K562 (cell line): ENCODE measurements at places on chromosomes 5 and 9. TPM values are rescaled to one million over a fixed set of nuclear protein-coding genes. Genes with fewer than 3 reads are reported as not detected.

- DNase-seq: no peak
Measured at GRCh38 chr9:89748831-89749499, 144.2 kb downstream of the GADD45G start.

GRCh38 chr5:10485142-10485795 lies 43.6 kb downstream of the ROPN1L start:
- DNase-seq: peak; percentile 90

- peak; percentile 5 for DNase-seq
Measured at GRCh38 chr9:89923961-89924504, 319.2 kb downstream of the GADD45G start.

Gene GFM2
- 44.9 and 54.0 TPM in 2 replicates for polyA plus RNA-seq

Gene PTGDS
- polyA plus RNA-seq: 7.0 and 7.1 TPM in 2 replicates

DNA sequence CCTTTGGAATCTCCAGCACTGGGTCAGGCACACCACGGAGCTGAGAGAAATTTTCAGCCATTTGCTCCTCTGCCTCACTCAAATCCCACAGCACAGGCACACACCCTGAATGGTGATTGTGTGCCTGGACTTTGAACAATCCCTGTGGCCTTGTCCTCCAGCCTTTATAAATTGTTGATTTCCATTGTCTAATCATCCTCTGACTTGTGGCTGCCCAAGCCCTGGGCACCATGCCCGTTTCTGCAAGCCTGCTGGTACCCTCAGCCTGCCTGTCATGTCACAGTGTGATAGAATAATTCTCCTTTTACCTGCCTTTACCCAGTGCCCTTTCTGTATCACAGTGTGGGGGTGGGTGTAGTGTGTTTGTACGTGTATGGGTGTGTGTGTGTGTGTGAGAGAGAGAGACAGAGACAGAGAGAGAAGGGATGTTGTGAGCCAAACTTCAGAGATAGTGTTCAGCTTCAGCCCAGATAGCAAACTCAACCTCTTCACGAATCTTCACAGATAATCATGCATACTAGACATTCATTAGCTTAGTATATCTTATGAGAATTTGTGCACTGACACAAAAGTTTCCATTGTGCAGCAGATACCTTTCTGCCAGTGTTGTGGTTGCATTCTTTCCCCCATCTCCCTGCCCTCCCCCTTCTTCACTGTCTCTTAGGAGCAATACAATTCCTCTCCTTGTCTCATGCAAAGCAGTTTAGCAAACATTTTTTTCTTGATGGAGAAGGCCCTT lies 27.8 kb upstream of the SLC44A1 start:
- DNase-seq: no peak

GRCh38 chr5:139394123-139394653 lies 716 bp downstream of the PROB1 start:
- DNase-seq: no peak

DNA sequence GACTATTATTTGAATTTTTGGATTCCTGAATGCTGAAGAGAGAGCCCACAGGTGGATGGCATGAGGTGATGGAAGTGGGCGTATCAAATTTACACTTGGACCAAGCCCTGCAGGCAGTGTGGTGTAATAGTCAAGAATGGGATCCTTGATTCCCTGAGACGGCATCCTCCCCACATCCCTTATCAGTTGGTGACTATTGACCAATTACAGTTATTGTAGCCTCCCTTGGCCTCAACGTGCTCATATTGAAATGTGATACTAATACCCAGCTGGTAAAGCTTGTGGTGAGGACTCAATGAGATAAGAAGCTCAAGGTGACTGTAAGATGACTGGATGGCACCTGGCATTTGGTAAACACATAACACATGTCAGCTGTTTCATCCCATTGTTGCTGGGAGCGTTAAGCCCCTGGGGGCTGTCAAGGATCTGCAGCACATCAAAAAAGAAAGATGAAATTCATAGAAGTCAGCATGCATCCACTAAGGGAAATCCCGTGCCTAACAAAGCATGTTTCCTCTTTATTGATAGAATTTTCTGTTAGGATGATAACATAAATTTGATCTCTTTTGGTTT lies 65.6 kb upstream of the IRX2 start:
- DNase-seq: no peak

GRCh38 chr9:89679016-89679415 lies 74.2 kb downstream of the GADD45G start:
- DNase-seq: no peak

DNA sequence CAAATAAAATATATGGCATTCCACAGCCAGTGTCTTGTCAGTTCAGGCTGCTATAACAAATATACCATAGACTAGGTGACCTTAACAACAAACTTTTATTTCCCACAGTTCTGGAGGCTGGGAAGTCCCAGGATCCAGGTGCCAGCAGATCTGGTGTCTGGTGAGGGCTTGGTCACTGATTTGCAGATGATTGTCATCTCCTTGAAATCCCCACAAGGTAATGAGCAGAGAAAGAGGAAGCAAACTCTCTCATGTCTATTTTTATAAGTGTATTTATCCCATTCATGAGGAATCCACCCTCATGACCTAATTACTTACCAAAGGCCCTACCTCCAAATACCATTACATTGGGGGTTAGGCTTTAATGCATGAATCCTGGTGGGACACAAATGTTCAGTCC lies 663.2 kb downstream of the TLR4 start:
- DNase-seq: no peak

GRCh38 chr9:83231039-83231438 lies 168.1 kb upstream of the RASEF start:
- no peak for DNase-seq

DNA sequence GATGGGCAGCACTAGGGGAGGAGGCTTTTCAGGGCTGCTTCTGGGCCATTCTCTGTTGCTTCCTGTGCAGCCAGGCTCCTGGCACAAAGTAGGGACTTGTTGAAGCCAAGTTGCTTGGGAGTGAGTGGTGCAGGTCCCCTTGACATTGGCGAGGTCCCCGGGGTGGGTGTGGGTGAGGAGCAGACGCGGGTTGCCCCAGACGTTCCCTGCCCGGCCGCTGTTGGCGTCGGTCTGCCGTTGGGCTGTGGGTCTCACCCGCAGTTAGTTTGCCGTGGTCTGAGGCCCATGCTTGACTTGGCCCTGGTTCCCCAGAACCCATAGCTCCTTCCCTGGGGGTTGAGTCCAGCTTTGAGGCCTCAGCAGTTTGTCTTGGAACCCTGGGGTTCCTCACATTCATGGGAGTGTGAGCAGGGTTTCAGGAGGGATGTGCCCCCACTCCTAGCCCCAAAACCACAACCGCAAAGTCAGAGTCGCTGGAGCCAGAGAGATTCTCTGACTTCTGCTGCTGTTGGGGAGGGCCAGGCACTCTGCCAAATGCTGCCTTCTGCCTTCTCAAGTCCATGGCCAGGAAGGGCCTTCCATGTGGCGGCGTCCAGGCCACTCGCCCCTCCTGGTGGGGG lies 77.5 kb downstream of the RXRA start:
- DNase-seq: no peak

DNA sequence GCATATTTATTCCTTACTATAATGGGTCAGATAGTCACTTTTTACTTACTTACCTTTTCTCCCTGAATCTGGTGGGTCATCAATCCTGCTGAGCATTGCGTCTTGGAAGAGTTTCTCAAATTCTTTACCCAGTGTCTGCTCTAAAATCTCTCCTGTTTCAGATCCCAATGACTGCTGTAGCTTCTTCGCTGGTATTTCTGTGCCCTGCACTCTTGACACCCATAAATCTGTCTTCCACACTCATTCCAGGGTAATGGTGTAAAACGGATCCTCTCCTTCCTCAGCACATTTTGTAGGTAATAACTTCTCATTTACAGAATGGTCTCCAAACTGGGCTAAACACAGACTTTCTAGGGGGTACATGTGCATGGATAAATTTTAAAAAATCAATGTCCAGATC lies 407.4 kb downstream of the DMAC1 start:
- DNase-seq: no peak

Gene RC3H2
- 12.8 and 13.9 TPM in 2 replicates for polyA plus RNA-seq

Gene PPP6C
- 25.4 and 30.0 TPM in 2 replicates for polyA plus RNA-seq

Gene C8G
- 1.9 and 4.0 TPM in 2 replicates for polyA plus RNA-seq

Gene TBC1D2
- 5.2 and 5.4 TPM in 2 replicates for polyA plus RNA-seq

Gene DOCK8
- 19.6 and 23.4 TPM in 2 replicates for polyA plus RNA-seq

Gene ECM2
- not detected in 2 replicates for polyA plus RNA-seq

DNA sequence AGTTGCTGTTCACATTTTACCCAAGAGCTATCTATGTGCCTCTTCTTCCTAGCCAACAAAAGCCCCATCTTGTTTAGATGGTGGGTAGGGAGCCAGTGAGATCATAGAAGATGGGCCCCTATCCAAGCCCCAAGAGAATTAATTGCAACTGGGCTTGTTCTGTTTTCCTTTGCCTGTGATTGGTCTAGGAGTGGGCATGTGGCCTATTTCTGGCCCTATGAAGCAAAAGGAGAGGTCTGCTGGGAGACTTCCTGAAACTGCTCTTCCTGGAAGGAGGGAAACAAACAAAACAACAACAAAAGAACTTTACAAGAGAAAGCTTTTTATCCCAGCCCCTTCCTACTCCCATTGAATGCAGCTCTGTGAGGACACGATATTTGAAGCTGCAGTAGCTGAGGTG lies 32.5 kb upstream of the ALDOB start:
- DNase-seq: no peak

- peak; percentile 27 for DNase-seq
Measured at GRCh38 chr5:121691478-121691877, 160.2 kb upstream of the FTMT start.

GRCh38 chr9:131167146-131167692 lies 41.8 kb downstream of the NUP214 start:
- DNase-seq: peak; percentile 48

Gene ACOT12
- polyA plus RNA-seq: 0.03 TPM in 1 of 2 replicates, not detected in the other

Gene INSL6
- polyA plus RNA-seq: not detected in 2 replicates

Gene LCN2
- 0.21 and 0.65 TPM in 2 replicates for polyA plus RNA-seq

DNA sequence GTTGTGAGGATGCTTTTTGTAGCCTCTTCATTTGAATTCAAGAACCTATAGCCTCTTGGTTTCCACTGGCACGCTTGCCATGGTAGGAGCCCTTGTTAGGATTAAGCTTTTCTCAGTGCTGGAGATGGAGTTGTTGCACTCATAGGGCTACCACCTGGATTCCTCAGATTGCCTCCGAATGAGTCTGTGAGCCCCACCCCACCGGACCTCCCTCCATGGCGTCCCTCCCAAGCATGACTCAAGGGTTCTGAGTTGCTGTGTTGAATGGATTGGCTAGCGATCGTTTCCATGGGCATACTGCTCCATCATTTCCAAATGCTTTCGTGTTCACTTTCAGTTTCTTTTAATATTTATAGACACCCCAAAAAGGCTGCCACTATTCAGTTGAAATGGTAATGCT lies 69.9 kb downstream of the DAPK1 start:
- DNase-seq: no peak

Gene IGFBPL1
- not detected in 2 replicates for polyA plus RNA-seq

Gene POU5F2
- 0.01 and 0.04 TPM in 2 replicates for polyA plus RNA-seq

GRCh38 chr5:85967681-85968080 lies 650.1 kb upstream of the COX7C start:
- DNase-seq: no peak

GRCh38 chr5:29963956-29964355 lies 1229.5 kb upstream of the CDH6 start:
- DNase-seq: no peak

DNA sequence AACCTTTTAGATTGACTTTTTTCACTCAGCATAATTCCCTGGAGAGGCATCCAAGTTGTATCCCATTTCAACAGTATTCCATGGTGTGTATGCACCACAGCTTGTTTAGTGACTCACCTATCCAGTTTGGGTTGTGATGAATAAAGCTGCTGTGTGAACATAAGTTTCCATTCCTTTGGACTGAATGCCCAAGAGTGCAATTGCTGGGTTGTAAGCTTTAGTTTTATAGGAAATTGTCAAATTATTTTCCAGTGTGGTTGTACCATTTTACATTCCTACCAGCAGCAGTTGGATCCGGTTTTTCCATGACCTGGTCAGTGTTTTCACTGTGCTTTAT lies 60.9 kb upstream of the TMED7 start:
- DNase-seq: no peak

DNA sequence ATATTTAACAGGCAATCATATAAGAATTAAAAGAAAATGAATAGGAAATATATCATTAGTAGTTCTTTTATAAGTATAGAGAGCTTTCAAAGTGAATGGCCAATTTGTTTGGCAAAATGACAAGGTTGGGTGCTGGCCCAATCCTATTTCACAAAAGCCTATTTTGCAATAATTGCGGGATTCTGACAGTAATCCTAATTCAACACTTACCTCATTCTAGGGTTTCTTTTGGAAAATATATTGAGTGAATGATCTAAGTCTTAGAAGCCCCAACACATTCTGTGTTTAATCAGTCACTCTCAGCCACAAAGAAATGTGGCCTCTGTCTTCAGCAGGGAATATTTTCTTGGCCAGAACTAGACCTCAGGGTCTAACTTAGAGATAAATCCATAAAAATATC lies 835.9 kb upstream of the ZNF608 start:
- DNase-seq: no peak

- DNase-seq: no peak
Measured at GRCh38 chr5:36371366-36371765, 69.7 kb upstream of the RANBP3L start.

- DNase-seq: no peak
Measured at GRCh38 chr5:142609142-142609541, 76.7 kb downstream of the FGF1 start.

DNA sequence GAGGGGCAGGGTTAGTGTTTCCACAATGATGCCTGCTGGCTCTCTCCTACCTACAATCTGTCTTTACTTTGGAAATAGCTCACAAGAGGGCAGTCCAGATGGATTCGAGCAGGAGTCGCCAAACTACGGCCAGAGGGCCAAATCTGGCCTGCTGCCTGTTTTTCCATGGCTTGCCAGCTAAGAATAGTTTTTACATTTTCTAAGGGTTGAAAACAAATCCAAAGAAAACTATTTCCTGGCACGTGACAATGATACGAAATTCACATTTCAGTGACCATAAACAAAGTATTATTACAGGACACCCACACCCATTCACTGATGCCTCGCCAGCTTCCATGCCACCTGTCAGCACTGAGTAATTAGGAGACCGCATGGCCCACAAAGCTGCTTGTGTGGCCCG lies 162.9 kb upstream of the WWC1 start:
- DNase-seq: no peak

- DNase-seq: no peak
Measured at GRCh38 chr9:76729980-76730737, 34.1 kb upstream of the PCA3 start.

Gene DMGDH
- polyA plus RNA-seq: not detected in 2 replicates

- DNase-seq: no peak
Measured at GRCh38 chr5:105806596-105806995, 1864.1 kb downstream of the EFNA5 start.

- no peak for DNase-seq
Measured at GRCh38 chr9:137431416-137431931, 8.3 kb downstream of the NOXA1 start.

Gene ACTBL2
- polyA plus RNA-seq: not detected in 2 replicates

DNA sequence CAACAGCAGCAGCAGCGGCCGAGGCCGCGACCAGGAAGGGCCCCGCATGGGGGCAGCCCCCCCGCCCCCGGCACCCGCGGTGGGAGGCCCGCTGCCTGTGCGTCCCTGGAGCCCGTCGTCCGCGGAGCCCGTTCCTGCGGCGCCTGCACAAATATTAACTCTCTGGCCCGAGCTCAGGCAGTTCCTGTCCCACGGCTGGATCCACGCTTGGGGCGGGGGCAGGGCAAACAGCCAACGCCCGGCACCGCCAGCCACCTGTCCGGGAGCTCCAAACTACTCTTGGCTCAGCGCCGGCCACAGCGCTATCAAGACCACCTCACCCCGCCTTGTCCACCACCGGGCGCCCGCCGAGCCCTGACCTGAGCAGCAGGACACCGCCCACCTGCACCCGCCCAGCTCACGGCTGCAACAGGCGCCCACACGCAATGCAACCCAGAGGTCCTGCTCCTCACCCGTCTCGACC lies at the start of gene LRRC26:
Gene LRRC26 (minus strand): TSS at position 156 of the 463 bp plus-strand sequence. CDS start 108 bp downstream, at position 48.
- DNase-seq: peak; percentile 25
